ENCODE measurements at places on chromosomes 3 and 15. TPM values are rescaled to one million over a fixed set of nuclear protein-coding genes. Genes with fewer than 3 reads are reported as not detected.

The UBAP1L gene
- polyA plus RNA-seq: 1.3 TPM

DNA sequence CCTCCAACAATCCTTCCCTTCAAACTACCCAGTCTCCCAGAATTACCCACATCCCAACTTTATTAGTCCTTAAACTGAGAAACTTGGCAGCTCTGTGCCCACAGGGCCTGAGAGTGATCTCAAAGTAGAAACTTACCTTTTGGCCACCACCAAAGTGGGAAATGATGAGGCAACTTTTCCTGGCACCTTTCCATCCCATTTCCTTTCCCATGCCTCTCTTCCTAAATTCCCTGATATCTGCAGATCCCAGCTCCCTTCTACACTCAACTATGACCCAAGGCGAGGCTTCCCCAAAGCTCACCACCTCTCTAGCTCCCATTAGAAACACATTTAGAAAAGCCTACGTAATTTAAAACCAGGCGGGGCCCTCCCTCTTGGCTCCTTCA, 271.9 kb downstream of the FOXP1 start:
- H3K27ac ChIP-seq: no peak overlapping the region
- H3K27me3 ChIP-seq: no peaks in the 10 kb centered on the region
- H3K4me3 ChIP-seq: no peak overlapping the region
- no peaks in the 10 kb centered on the region for H3K36me3 ChIP-seq
- DNase-seq: no peak
- H3K4me1 ChIP-seq: no peaks in the 10 kb centered on the region

The RASGRF1 gene
- 0.42 TPM for polyA plus RNA-seq

The GPD1L gene
- polyA plus RNA-seq: 2.4 TPM

- H3K36me3 ChIP-seq: no peaks in the 10 kb centered on the region
- no peaks in the 10 kb centered on the region for H3K27me3 ChIP-seq
- no peak overlapping the region for H3K27ac ChIP-seq
- H3K4me1 ChIP-seq: peaks cover 5% of the 10 kb centered on the region
- no peak for DNase-seq
Observed at GRCh38 chr15:74692327-74692726, 3.5 kb downstream of the EDC3 start.

Measured in H1 (cell line).